Mesothelial cell of epicardium (in vitro differentiated cells): ENCODE measurements at places on chromosomes 13 and 19.

DNA sequence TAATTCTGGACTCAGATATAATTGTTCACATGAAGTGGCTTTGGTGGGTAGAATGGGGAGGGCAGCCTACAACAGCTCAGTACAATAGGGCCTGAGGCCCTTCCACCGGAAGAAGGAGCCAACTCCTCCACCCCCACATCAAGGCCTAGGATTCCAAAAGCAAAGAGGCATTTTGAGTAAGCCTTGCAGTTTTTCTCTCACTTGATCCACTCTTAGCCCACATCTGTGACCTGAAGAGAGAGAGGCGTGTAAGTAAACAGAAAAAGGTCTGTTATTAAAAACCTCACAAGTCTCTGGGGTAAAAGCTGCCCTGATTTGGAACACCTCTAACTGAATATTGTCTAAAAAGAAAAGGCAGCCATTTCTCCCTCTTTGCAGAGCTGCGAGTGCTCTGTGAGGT lies 214.1 kb upstream of the KL start:
- DNase-seq, result no peak

GRCh38 chr13:101941095-101941783 lies 460.6 kb downstream of the FGF14 start:
- no peak for DNase-seq

- no peak for DNase-seq
Measured at GRCh38 chr19:11105014-11105636, 15.9 kb downstream of the LDLR start.

DNA sequence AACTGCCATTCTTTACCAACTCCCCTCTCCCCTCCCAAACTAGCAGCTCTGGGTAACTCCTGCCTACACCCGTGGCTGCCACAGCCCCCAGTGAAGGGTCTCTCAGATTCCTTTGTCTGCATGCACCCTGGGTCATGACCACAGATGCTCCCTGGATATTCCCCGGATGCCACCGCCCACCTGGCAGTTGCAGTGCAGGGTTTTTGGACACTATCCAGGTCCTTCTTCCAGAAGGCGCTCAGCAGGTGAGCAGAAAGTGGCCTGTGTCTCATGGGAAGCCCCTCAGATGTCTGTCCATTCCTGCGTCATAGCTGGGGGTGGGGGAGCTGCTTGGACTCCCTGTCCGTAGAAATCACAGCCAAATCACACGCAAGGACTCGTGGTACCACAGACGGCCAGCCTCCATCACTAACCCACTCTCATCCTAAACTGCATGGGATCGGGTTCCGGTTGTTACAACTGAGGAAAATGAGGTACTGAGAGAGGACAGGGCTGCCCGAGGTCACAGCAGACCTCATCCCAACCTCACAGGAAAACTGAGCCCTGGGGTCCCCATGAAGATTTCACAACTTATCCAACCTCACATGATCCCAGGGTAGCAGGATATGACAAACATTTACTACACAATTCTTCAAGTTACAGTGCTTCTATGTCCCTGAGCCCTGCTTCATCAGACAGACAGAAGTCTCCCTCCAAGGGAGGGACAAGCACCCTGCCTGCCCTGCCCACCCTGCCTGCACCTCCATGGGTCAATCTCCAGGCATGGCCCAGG lies 38.6 kb downstream of the ELL start:
- no peak for DNase-seq
